A172 (cell line): ENCODE measurements at places on chromosomes 13 and 19.

DNA sequence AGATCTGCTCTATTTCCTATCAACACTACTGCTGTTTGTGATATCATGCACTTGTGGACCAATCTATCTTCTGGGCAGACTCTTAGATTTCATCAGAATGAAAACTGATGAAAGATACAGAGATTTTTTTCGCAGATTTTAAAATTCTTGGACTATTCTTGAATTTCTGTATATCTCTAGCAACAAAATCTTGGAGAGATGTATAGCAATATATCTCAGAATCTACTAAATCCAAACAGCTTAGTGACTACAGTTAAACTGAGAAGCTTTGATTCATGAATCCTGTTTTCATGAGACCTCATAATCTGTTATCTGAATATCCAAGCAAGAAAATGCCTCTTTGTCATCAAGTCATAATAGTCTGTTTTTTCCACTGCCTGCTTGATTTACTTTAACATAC lies 28.0 kb upstream of the FREM2 start:
- DNase-seq, result no peak

DNA sequence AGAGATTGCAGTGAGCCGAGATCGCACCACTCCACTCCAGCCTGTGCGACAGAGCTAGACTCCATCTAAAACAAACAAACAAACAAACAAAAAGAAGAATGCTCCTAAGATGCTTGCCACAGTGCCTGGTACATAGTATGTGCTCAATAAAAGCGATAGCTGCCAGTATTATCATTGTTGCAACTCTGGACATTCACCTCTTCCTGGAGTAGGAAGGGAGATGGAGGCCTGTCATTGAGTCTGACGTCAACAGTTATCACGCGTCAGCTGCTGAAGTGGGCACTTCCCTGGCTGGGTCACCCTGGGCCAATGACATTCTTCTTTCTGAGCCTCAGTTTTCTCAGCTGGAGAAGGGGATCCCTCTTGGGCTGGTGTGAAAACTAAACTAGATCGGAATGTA lies 4.2 kb upstream of the PLAUR start:
- DNase-seq, result no peak

GRCh38 chr19:54207676-54207982 lies 7.0 kb downstream of the RPS9 start:
- DNase-seq, result no peak

- DNase-seq, result no peak
Measured at GRCh38 chr13:105915146-105915850, 620.2 kb downstream of the EFNB2 start.

GRCh38 chr13:29464105-29464679 lies 131.3 kb downstream of the SLC7A1 start:
- DNase-seq, result no peak

DNA sequence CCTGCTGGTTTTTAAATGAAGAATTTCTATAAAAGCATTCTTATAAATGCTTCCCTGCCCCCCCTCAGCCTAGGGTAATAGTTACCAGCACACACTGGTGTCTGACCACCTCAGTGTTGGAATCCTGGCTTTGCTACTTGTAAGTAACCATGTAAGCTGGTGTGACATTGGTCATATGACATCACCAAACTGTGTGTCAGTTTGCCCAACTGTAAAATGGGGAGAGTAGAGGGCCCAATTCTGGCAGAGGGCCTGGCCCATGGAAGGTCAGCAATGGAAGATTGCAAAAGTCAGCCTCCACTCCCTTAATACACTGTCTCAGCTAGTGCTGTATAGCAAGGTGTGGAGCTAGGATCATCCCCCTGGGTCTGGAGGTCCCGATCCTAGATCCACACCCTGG lies 31.6 kb downstream of the ACSBG2 start:
- DNase-seq, result no peak

DNA sequence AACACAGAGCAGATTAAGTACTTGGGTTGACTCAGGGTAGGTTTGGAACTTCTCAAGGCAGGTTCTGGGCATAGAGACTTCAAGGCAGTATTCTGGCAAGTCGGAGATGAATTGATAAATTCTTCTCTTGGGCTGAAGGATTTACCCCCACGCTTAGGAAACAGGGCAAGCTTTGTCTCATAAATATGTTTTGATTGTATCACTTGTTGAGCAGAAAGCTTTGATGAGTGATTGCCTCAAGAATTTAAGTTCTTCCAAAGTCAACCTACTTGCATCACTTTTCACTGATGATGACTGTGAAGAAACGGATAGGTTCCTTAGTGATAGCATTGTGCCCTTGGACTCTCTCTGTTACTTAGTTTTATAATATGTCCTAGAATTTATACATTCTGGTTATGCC lies 258.6 kb upstream of the DACH1 start:
- DNase-seq, result no peak

DNA sequence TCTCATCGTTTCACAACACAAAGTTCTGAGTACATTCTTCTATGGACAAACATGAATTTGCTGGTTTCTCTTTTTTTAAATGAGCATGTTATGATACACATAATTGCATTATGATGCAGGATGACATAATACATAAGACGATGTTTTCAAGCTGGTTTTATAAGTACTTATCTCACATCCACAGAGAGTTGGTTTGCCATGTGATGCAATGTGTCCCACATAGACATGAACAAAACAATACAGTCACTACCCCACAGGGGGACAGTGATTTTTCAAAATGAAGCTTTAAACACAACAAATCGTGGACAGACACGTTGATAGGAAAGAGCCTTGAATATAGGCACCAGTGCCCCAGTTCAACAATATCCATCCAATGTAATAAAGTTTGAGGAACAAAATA lies 447.1 kb downstream of the KLF12 start:
- no peak for DNase-seq

GRCh38 chr19:48090281-48090802 lies 20.3 kb downstream of the PLA2G4C start:
- peak; percentile 18 for DNase-seq

DNA sequence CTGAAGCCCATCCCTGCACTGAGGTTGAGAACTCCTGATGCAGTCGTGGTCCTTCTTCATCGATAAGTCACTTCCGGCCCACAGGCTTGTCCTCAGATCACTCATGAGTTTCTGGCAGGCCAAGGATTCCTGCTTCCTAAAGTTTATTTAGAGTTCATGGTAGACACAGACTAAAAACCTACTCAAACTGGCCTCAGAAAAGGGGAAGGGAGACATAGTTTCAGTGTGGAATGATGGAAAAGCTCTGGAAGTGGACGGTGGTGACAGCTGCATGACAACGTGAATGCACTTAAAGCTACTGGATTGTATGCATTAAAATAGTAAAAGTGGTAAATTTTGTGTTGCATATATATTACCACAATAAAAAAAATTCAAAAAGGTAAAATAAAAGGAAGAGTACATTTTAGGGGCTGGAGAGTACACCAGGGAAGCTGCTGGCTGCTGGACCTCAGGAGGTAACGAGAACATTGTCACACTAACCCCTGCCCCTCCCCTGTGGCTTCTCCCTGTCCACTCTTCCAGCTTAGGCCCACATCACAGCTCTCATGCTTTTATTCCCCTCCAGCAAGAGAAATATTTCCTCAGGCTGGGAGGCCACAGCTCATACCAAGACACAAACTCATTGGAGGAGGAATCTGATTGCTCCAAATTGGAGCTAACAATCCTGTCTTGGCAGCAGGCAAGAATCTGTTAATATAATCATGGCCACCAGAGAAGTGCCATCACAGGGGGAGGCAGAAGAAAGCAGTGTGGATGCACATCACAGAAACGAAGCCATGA lies 741.0 kb downstream of the UQCRFS1 start:
- DNase-seq, result no peak
